ENCODE measurements at places on chromosomes 5 and 9. TPM values are rescaled to one million over a fixed set of nuclear protein-coding genes. Genes with fewer than 3 reads are reported as not detected.

The SPATA6L gene
- total RNA-seq: 0.44 TPM

The GLIPR2 gene
- total RNA-seq: 21.5 TPM

The SHISAL2B gene
- total RNA-seq: 0.55 TPM

The GRIN1 gene
- total RNA-seq: 0.14 TPM

- H3K27ac ChIP-seq: no peak overlapping the region
- H3K36me3 ChIP-seq: no peaks in the 10 kb centered on the region
- H3K4me1 ChIP-seq: peaks cover 8% of the 10 kb centered on the region
- H3K27me3 ChIP-seq: no peaks in the 10 kb centered on the region
- no peak for DNase-seq
These were observed 416.0 kb downstream of the MAN2A1 start for GRCh38 chr5:110105692-110106091.

- H3K4me1 ChIP-seq: no peaks in the 10 kb centered on the region
- H3K27ac ChIP-seq: no peak overlapping the region
- H3K27me3 ChIP-seq: no peaks in the 10 kb centered on the region
- DNase-seq: no peak
These were observed 20.0 kb downstream of the RNF44 start for GRCh38 chr5:176517053-176517661.
